ENCODE measurements at places on chromosomes 4 and X.

- no peak for DNase-seq
Observed at GRCh38 chrX:124028182-124028581, 66.7 kb downstream of the STAG2 start.

DNA sequence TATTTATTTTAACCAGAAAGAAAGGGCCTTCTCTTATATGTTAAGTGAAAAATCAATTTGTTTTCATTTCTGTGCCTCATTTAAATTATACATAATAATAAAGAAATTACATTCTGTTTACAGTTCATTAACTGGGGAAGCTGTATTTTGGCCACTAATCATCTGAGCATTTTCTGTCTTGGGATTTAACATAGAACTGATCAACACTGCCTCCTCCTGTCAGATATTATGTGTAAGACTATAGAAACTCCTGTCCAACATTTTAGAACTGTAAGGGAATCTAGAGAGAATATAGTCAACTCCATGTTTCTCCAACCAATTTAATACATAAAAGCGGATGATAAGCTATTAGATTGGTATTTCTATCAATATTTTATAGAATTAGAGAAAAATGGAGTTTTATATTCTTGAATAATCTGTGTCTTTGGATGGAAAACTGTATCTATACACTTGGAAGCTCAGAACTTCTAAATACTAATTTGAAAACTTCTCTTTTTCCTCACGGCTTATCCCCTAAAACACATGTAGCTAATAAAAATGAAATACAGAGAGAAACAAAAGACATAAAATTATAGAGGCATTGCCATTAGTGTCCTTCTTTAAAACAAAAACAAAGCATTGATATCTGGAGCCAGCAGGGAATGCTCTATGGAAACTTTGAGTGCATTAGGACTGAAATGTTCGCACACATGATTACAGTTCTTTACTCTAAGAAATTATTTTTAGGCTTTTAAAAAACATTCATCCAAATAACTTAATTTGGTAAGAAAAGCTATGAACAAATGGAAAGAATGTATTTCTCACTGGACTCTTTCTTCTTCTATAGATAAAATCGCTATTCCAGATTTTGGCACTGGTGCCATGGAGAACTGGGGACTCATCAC lies 33.1 kb downstream of the ENPEP start:
- DNase-seq: no peak

GRCh38 chrX:19720236-19720635 lies 167.2 kb downstream of the SH3KBP1 start:
- DNase-seq: no peak

GRCh38 chrX:46589977-46590723 lies 16.6 kb downstream of the CHST7 start:
- no peak for DNase-seq

DNA sequence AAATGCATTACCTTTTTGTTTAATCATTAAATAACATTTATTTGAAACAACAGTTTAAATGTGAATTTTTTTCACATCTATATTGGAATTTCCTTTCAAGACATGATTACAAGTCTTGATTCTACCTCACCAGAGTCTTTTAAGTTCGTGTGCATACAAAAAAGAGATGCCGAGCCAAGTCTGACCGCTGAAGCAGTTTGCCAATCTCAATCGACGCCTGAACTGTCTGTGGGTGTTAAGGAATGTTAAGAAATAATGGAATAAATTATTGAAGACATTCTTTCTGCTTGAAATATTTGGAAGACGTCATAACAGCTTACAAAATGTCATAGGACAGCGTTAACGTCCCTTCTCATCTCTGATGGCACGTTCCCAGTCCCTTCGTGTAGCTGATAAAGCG lies 27.9 kb upstream of the TNIP3 start:
- no peak for DNase-seq

GRCh38 chrX:122565952-122566351 lies 618.1 kb upstream of the GRIA3 start:
- no peak for DNase-seq
